ENCODE measurements at places on chromosomes 2 and 18.

- DNase-seq = no peak
Observed at GRCh38 chr2:88248280-88248828, 78.2 kb downstream of the THNSL2 start.

DNA sequence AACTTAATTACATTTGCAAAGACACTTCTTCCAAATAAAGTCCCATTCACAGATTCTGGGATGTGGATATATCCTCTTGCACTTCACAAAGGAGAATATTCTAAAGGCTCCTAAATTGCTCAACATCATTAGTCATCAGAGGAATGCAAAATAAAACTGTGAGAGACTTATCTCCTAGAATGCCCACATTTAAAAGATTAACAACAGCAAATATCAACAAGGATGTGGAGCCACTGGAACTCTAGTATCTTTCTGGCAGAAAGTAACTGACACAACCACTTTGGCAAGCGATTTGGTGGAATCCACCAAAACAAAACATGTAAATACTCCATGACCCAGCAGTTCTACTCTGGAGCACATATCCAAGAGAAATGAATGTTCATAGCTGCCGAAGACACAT is 4.6 kb downstream of the NEU2 start:
- DNase-seq = no peak

DNA sequence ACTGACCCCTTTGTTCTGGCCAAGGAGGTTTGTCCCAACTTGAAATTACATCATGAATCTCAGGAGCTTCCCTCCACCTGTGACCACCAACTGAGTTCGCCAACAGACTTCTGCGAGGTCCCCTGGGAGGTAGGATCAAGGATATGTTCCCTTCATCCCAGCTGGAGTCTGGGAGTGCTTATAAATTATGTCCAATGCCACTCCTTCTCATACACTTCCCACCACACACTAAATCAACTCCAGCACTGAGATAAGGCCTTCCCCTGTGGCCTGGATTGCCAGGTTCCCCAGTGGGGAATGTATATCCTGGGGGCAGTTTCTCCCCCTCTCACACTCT is 99.2 kb downstream of the RND3 start:
- no peak for DNase-seq

DNA sequence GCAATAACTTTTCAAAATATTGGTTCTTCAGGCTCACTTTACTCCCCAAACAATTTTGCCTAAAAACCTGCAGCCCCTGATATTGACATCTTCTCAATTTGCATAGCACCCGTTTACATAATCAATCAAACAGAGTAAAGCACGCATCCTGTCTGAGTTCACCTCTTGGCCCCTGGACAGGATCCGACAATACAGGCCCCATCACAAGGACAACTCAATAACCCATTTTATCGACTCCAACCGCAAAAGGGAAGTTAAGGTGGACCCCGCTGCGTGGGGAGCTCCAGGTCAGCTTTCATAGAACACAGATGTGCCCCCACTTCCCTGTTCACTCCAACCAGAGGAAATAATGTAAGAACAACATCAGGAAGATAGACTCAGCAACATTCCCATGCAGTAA is 44.7 kb downstream of the TTC32 start:
- DNase-seq = no peak

- no peak for DNase-seq
Observed at GRCh38 chr2:158662421-158662820, 132.7 kb upstream of the DAPL1 start.

GRCh38 chr2:74219846-74220486 is 21.6 kb downstream of the MTHFD2 start:
- no peak for DNase-seq

DNA sequence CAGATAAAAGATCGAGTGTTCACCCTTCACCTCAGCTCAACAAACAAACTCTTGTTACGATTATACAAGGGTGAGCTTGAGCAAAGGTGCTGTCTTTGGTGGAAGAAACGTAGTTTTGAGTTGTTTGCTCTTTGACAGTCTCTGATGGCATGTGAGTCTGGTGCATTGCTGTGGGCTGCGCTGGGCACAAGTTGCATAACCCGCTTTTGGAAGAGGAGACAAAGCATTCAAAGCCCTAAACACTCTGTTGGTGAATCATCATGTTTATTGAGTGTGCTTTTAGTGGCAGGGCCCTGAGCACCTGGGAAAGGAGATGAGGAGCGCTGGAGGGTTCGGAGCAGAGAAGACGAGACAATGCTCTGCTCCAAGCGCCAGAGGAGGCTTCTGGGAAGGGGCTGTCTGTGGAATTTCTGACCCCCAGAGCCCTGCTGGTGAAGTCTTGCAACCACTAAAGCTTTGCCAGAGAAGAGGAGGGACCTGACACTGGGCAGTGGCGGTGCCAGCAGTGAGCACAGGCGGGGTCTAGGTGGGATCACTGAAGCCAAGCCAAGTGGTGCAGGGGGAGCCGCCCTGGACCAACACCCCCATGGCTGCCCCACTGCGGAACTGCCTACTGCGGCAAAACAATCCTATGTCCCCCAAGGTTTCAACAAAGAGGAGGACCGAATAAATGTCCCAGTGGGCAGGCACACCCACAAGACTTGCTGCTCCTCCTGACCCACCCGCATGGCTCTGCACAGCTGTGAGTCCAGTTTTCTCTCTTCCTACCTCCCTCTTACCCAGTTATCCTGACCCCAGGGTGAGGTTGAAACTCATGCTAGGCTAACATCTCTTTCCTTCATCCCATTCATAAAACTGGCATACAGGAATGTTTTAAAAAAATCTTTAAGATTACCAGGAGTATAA is 64.0 kb downstream of the TNFRSF11A start:
- no peak for DNase-seq

GRCh38 chr2:210442457-210442856 is 34.1 kb downstream of the LANCL1 start:
- no peak for DNase-seq

- DNase-seq = no peak
Observed at GRCh38 chr2:45588158-45588829, 22.8 kb downstream of the SRBD1 start.
